ENCODE measurements at places on chromosomes 2 and 18.
A peak's percentile ranks its signal among the peaks of the same experiment; 100 is the strongest.

DNA sequence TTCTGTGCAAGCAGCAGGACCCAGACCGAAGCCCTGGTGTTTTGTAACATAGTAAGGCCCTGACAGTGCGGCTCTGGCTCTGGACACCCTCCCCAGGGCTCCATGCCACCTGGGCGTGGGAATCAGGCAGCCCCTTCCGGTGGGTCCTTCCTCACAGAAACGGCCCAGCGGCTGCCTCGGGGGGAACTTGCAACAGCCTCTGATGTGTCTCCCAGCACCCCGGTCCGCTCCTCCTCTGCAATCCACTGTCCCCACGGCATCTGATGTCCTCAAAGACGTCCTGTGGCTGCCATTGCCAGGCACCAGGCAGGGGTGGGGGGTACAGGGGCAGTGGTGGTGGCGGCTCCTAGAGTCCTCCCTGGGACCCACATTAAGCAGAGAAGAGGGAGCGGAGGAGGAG is 58.8 kb downstream of the CENPO start:
- no peak for DNase-seq

GRCh38 chr18:24923138-24923537 is 428.8 kb downstream of the ZNF521 start:
- DNase-seq, result no peak

DNA sequence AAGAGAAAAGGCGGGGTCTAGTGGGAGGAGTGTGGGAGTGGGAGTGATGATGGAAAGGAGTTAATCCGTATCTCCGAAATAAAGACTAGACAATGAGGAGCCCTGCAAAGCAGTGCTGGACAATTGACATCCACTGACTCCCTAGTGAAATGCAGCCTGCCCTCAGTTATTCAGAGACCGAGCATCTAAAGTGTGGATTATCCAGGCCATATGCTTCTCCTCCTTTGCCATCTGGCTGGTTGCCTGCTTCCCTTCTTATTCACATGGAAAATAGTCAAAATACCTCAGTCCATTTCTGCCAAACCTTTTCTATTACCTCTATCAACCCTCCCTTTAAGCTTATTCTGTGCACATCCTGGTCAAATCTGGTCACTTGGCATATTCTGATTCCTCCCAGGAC is 288.8 kb upstream of the SIX3 start:
- no peak for DNase-seq

DNA sequence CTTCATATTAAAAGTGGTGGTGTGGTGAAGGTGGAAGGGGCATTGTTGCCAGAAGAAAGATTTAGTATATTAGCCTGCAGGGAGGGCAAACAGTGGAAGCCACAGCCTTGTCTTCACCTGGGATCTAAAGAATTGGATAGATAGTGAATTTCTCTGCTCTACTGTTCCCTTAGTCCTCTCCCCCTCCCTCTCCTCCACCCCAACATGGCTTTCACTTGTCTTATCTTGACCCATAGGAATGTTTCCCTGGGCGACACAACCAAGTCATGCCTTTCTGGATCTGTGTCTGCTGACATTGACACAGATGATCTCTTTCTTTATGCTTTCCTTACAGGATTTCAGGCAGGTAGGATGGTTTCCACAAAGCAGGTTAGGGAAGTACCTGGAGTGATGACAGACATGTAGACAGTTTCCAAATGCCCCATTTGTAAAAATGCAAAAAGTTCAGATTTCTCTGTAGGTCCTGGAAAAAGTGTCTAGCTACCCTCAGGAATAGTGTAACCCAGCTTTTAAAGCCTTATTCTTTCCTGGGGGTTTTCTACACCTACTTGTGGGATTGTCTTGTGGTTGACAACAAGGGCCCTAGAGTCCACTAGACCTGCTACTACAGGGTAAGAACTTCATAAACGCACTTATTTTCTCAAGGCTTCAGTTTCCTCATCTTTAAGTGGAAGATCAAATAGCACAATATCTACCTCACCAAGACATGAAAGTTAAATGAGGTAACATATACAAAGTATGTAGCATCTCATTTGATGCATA is 184.2 kb upstream of the SP5 start:
- DNase-seq, result no peak

GRCh38 chr2:184047536-184047935 is 550.8 kb upstream of the ZNF804A start:
- DNase-seq, result no peak

- DNase-seq, result peak; percentile 28
Observed at GRCh38 chr2:179239195-179239594, 25.4 kb downstream of the SESTD1 start.

- DNase-seq, result no peak
Observed at GRCh38 chr2:55478610-55479304, 40.8 kb upstream of the CFAP36 start.

DNA sequence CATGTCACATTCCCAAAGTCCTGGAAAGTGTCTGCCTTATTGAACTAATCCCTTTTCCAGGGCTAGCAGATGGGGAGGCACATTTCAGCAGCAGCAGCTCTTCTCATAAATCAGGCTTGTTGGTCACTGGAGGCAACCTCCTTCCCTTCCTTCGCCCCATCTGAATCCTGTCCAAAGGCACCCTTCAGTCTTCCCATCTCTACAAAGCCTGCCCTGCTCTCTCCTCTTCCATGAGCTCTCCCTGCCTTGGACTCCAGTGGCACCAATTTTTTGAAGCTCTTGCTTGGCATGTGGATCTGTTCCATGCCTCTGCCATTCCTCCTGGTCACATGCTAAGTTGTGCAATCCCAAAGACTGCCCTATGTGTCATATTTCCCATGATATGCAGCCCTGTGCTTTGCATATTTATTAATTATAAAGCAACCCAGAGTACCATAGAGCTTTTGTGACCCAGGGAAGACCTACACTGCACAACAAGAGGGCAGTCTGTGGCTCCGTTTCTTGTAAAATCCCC is 70.3 kb downstream of the ANTXR1 start:
- DNase-seq, result no peak

DNA sequence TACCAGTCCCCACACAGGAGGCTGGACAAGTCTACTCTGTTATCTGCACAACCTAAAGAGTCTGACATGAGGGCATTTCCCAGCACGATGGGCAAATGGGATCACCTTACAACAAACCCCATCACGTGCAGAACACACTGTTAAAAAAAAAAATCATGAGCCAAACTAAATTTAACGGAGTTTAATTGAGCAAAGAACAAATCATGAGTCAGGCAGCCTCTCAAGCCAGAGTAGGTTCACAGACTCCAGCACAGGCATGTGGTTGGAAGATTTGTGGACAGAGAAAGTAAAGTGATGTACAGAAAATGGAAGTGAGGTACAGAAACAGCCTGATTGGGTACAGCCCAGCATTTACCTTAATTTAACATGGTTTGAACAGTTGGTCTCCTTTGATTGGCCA is 59.9 kb downstream of the KYNU start:
- DNase-seq, result no peak

GRCh38 chr18:36560187-36560586 is 262.7 kb downstream of the FHOD3 start:
- no peak for DNase-seq

GRCh38 chr2:85801871-85802270 is 48.1 kb downstream of the ATOH8 start:
- no peak for DNase-seq

DNA sequence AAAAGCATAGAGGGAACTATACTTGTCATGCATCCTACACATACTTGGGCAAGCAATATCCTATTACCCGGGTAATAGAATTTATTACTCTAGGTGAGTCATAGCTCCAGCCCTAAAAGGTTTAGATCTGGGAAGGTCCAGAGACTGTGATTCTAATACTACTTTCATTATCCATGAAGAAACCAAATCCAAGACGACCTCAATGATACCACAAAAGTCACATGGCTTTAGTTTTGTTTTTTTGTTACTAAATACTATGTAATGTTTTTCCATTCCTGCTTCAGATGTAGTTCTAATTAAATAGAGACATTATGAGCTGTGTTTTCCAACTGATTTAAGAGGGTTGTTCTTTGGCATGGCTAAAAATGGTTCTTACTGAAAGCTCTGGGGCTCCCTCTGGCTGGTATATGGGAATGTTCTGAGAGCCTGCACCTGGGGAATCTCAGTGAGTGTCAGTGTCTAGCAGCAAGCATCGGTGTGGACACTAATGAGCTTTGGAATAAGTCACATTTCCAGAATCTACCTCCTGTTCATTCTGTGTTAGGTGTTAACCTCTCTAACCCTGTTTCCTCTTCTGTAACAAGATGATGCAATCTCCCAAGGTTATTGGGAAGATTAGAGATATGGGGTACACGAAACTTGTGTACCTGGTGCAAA is 20.5 kb upstream of the IL1RL2 start:
- DNase-seq, result no peak

Measured in CD4-positive, alpha-beta T cell treated with Interleukin-10 for 1 hour (primary cell).